Left cardiac atrium (tissue), 4 donors: ENCODE measurements at places on chromosomes 16 and 17.

- DNase-seq: no peak
Observed at GRCh38 chr16:3702082-3702481, 15.2 kb downstream of the TRAP1 start.

GRCh38 chr17:29129731-29130130, 50.5 kb downstream of the MYO18A start:
- no peak for DNase-seq

GRCh38 chr16:62177351-62178203, 141.3 kb upstream of the CDH8 start:
- DNase-seq: no peak

GRCh38 chr16:57648581-57649442, 19.3 kb upstream of the ADGRG3 start:
- DNase-seq: peak; percentile 75

DNA sequence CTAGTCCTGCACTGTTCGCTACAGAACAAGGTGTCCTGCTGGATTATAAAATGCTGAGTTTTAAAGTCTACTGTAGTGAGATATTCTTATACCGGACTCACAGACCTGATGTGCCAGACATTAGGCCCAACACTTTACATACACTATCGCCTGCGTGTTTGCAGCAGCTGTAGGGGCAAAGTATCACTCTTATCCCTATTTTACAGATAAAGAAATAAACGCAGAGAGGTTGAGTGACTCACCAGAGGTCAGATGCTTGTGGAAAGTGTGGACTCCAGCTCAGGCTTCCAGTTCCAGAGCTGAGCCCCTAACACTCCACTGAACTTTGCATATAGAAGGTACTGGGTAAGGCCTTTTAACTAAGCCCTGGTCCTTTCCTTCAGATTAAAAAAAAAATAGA, 47.4 kb downstream of the PLXDC1 start:
- no peak for DNase-seq

- DNase-seq: no peak
Observed at GRCh38 chr17:50352693-50353599, 7.0 kb downstream of the XYLT2 start.

- DNase-seq: no peak
Observed at GRCh38 chr16:76947749-76948148, 243.2 kb upstream of the MON1B start.

DNA sequence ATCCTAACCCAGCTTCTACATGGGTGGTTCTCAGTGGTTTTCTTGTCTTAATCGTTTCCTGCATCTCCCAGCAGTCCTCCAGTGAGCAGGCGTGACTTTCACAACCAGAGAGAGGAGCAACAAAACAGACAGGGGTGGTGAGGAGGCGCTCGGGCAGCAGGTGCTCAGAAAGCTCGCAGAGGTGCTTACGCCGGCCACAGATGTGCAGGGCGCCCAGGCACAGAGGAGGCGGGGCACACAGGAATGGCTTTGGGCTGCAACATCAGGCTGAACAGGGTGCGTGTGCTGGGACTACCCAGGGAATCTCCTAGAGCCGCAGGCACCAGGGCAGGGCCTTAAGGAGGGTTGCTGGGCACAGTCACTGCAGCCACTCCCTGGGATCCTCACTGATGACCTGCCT, 32.6 kb downstream of the KLHDC4 start:
- no peak for DNase-seq
